ENCODE measurements at places on chromosomes 2 and 18.

GRCh38 chr2:36792951-36793350 lies 96.4 kb downstream of the VIT start:
- DNase-seq: no peak

DNA sequence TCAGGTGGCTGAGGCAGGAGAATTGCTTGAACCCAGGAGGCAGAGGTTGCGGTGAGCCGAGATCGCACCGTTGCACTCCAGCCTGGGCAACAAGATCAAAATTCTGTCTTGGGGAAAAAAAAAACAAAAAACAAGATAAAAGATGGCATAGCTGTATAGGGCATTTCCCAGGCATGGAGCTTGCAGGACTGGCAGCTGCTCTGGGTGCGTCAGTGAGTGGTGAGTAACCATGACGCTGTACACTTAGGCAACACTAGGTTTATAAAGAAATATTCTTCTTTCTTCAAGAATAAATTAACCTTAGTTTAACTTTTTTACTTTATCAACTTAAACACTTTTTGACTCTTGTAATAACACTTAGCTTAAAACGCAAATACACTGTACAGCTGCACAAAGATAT lies 15.4 kb downstream of the TGOLN2 start:
- DNase-seq: no peak

GRCh38 chr2:141311430-141311829 lies 819.4 kb downstream of the LRP1B start:
- no peak for DNase-seq

- DNase-seq: no peak
Measured at GRCh38 chr2:172234716-172235691, 132.3 kb upstream of the DLX2 start.

GRCh38 chr2:68969736-68970490 lies 4.5 kb upstream of the GKN1 start:
- DNase-seq: no peak

GRCh38 chr2:119823734-119824334 lies 64.1 kb downstream of the PTPN4 start:
- peak; percentile 2 for DNase-seq

- DNase-seq: no peak
Measured at GRCh38 chr2:15965564-15966019, 25.2 kb downstream of the MYCN start.

GRCh38 chr2:172927641-172928357 lies 147.8 kb upstream of the MAP3K20 start:
- DNase-seq: no peak

DNA sequence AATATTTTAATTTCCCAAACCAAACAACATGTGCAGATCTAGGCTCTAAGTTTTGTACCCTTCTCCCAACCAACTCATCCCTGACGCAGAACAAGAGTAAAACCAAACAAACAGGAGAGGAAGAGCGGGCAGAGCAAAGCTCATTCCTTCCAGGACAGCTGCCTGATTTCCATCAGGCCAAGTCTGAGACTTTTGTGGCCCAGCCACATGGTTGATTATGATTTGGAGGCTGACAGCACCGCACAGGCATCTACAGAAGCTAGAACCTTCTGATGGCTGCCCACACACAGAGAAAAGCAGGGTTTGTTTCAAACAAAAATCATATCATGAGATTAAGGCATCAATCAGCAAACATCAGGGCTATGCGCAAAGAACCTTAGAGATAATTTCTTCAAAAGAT lies 262.6 kb downstream of the TNS1 start:
- no peak for DNase-seq

DNA sequence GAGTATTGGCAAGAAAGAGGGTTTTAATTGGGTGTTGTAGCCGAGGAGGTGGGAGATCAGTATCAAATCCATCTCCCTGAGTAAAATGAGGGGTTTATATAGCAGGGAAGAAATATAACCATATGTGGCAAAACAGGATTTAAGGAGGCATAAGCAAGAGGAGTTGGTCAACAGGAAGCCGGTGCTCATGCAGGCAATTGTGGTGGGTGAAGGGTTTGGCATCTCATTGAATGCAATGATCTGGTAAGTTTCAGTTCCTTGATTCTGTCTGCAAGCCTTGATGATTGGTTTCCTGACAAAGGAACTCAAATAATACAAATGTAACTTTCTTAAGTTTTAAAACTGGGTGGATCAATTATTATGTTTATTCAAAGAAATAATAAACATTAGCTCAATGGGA lies 564.4 kb upstream of the LINC00305 start:
- peak; percentile 16 for DNase-seq

DNA sequence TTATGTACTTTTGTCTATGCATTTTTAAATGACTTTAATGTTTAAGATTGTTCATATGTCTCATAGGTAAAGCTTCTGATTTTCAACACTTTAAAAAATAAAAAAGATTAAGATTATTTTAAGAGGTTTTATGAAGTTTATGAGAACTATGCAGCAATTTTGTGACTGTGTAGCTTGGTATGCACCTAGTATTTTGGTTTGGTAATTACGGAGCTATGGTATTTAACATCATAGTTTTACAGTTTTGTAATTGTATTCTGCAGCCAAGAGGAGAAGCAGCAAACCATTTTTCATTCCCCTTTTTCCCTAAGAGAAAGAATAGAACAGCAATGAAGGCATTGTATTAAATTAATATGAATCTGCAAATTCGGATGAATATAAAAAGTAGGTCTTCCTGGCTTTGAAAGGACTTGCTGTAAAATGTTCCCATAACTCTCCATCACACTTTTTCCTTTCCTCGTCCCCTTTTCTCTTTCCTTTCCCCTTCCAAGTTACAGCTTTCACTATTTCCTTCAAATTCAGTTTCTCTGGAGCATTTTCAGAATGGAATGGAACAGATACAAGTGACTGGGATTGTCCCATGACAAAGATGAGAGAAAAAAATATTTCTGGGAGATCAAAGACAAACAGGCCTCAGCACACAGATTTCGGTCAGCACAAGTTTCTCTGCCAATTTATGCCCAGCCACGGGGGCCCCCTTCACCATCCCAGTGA lies 26.1 kb upstream of the PIEZO2 start:
- no peak for DNase-seq

- DNase-seq: no peak
Measured at GRCh38 chr2:45533771-45534170, 77.3 kb downstream of the SRBD1 start.

DNA sequence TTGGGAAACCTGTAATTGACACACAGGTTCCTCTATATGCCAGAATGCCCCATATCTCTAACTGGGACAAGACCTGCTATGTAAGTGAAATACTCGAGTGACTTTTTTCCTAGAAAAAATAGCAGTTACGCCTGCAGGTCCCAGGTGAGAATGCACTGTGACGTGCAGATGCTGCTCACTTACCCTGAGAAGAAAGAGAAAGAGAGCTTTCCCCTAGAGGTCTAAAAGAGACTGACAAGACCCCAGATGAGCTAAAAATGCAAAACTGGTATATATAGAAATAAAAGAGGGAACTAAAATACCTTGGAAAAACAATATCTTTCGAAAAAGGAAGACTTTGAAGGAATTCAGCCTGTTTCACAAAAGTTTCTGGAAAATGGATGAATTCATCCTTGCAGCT lies 383.0 kb upstream of the DCC start:
- no peak for DNase-seq

DNA sequence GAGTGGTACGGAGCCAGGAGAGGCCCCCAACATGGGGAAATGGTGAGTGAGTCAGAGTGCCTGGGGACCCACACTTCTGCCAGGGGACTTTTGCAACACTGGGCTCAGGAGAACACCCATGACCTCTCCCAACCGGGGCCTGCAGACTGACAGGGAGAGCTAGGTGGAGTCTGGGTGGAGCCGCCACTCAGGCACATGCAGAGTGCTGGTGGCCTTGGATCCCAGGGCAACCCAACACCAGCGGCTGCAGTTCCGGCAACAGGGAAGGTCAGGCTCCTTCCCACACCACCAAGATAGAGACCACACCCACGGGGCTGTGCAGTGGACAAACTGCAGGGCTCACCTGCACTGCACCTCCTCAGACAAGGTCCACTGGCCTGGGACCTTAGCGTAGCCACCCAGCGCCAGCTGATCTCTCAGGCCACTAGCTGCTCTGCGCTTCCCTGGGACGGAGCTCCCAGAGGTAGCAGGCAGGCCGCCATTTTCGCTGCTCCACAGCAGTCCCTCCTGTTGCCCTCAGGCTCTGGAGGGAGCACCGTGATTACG lies 99.0 kb downstream of the EFEMP1 start:
- DNase-seq: no peak

DNA sequence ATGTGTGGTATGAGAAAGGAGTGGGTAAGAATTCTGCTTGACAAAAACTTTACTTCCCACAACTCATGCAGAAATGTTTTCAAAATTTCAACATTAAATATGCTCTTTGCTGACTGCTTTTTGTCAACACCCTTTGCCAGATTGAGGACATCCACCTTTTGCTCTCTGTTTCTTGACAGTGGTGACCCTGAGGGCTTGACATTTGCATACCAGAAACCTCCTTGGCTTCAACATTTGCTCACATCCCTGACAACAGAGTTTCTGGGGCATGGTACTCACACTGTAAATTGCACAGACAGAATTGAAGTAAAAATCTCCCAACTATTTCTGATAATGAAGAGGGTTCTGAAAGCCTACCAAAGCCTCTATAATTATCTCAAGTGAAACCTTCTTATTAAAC lies 95.7 kb downstream of the RND3 start:
- no peak for DNase-seq

DNA sequence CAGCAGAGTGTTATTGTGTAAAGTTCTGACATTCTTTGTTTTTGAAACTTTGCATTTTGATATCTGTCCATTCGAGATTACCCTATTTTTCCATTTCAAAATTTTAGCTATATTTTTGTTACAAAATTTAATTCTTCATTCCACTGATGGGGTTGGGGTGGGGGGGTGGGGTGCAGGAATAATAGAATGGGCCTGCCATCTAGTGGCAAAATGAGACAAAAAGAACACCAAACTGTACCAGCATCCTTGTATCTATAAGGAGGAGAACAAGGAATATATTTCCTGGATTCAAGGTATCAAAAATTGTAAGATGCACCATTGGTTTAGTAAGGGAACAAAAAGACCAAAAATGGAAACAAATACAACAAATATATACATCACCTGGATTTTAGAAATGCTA lies 27.9 kb upstream of the TTR start:
- DNase-seq: no peak

- no peak for DNase-seq
Measured at GRCh38 chr18:13265911-13266217, 47.3 kb downstream of the LDLRAD4 start.

- no peak for DNase-seq
Measured at GRCh38 chr2:113370030-113370429, 67.5 kb upstream of the ZNG1B start.

- DNase-seq: no peak
Measured at GRCh38 chr2:83572400-83572799, 886.7 kb downstream of the SUCLG1 start.

- DNase-seq: no peak
Measured at GRCh38 chr18:5853253-5853652, 42.1 kb downstream of the TMEM200C start.

- DNase-seq: no peak
Measured at GRCh38 chr18:13745696-13746095, 19.2 kb downstream of the RNMT start.

- no peak for DNase-seq
Measured at GRCh38 chr2:108244667-108245414, 5.1 kb downstream of the SULT1C3 start.

DNA sequence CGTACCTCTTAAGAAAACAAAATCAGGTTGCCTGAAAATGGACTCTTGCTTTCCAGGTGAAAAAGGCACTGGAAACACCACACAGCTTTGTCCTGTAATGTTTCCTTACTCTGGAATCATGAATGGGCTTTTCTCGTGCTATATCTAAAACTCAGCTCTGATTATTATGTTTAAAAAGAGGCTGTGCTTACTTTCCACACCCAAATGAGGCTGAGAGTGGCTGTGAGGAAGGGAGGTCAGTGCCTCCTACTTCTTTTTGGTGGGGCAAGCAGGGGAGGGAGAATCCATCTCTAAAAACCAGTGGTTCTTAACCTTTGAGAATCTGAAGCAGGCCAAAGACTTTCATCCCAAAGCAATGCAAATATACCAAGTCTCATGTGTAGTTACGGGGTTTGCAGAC lies 148.6 kb downstream of the FAM210A start:
- DNase-seq: no peak

DNA sequence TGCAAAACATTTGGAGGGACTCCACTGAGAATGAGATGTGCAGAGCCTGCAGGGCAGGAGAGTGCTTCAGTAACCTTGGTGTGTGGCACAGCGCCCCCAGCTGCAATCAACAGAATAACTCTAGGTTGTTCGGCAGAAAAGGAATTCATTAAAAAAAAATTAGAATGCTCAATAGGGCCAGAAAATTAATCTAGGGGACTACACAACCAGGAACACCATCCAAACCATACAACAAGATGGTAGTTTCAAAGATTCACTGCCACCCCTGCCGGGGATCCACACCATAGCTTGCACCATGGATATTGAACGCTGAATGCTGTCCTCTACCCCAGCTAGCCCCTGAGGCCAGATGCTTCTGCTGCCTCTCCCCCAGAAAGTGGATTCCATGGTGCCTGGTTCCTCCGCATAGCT lies 50.1 kb downstream of the THUMPD2 start:
- DNase-seq: peak; percentile 18

DNA sequence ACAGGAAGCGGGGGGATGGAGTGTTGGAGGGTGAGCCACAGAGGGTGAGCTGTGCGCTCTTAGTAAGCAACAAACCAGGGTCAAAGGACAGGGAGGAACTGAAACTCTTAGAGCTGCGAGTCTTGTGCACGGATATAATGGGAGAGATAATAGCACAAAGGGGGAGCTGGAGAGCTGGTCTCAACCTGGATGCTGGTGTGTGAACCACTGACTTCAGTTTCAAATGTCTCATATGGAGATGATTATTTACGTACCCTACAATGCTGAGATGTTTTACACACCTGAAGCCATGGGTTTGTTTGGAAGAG lies 35.9 kb downstream of the PTGR3 start:
- DNase-seq: peak; percentile 41

- no peak for DNase-seq
Measured at GRCh38 chr2:217559084-217559483, 443.7 kb downstream of the TNS1 start.

GRCh38 chr18:58234359-58234741 lies 190.3 kb downstream of the NEDD4L start:
- no peak for DNase-seq

GRCh38 chr2:170971071-170971470 lies 42.0 kb downstream of the GORASP2 start:
- no peak for DNase-seq

DNA sequence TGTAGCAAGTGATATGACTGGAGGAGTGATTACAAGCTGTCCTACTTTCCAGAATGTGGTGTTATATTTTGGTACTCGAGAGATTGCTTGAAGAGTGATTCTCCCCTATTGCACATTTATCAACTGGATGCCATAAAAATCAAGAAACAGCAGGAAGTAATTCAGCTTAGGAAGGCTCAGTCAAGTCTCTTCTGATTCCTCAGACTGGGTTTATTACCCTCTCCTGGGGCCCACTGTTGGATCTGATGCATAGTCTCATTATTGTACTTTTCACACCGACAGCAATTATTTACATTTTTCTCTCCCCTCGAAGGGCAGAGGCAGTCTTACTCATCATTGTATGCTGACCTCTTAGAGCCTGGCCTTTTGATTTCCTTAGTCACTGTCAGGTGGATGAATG lies 9.3 kb downstream of the NOSTRIN start:
- no peak for DNase-seq

All from memory B cell (primary cell).